Kidney glomerular epithelial cell (primary cell): ENCODE measurements at places on chromosomes 6 and 20.

GRCh38 chr6:168709390-168709789 lies 268.4 kb downstream of the SMOC2 start:
- no peak for DNase-seq

DNA sequence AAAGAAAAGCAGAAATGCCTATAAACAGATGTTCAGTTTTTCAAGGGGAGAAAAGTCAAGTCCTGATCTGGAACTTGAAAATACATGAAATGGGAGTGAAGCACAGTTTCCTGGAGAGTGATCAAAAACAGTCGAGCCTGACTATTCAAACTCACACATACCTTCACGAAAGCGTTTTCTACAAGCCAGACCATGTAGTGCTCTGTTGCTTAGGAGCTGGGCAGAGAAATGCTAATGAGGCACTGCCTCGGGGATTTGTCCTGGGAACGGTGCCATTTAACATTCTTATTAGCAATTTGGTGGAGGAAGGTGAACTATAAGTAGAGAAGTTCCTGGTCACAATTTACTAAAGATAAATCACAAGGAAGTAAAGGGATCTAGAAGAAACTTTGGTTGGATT lies 5.9 kb downstream of the NHSL1 start:
- DNase-seq, result peak; percentile 57

- no peak for DNase-seq
Observed at GRCh38 chr6:104633125-104633524, 226.6 kb downstream of the HACE1 start.

DNA sequence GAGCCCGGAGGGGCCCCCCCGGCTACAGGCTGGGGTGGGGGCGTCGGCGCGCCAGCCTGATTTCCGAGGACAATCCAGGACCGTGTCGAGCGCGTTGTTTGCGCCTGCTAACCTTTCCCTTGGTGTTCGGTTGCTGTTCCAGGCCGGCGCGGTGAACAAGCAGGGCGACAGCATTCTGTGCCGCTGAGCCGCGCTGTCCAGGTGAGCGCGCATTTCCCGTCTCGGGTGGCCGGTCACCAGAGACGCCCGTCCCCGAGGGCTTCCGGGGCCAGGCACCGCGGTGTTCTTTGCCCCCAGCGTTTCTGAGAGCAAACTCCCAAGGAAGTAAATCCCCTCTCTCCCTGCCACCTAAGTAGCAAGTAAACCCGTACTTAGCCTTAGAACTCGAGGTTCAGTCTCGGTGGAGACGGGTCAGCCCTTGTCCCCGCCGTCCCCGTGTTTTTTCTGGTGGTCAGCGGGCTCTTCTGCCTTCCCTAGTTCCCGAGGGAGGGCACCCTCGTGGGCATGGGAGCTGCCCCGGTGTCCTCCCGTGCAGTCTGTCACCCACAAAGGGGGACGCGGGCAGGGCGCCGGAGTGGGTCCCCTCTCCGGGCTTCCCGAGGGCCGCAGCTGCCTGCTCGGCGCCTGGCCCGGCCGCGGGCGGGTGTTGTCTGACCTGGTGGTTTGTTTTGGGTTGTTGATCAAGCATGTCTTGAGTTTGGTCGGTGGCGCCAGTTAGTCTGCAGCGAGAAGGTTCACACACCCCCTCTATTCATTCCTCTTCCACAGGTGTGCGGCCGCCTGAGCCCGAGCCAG lies 1.5 kb downstream of the ID4 start:
- peak; percentile 77 for DNase-seq

- DNase-seq, result no peak
Observed at GRCh38 chr20:59159493-59160376, 3.9 kb upstream of the ZNF831 start.

DNA sequence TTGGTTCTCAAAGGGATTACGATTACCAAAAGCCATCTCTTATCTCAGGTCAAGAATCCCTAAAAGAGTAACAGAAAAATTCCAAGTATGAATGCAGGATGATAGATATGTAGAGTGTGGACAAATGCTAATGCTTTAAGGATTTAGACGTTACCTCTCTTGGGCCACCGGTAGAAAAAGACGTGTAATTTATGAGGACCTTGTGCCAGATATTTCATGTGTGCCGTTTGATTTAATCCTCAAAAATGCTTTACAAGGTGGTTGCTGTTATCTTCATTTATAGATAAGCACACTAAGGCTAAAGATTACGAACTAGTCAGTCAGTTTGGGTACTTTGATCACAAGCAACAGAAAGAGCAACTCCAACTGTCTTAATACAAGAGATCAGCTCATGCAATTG lies 370.8 kb upstream of the JAG1 start:
- no peak for DNase-seq

DNA sequence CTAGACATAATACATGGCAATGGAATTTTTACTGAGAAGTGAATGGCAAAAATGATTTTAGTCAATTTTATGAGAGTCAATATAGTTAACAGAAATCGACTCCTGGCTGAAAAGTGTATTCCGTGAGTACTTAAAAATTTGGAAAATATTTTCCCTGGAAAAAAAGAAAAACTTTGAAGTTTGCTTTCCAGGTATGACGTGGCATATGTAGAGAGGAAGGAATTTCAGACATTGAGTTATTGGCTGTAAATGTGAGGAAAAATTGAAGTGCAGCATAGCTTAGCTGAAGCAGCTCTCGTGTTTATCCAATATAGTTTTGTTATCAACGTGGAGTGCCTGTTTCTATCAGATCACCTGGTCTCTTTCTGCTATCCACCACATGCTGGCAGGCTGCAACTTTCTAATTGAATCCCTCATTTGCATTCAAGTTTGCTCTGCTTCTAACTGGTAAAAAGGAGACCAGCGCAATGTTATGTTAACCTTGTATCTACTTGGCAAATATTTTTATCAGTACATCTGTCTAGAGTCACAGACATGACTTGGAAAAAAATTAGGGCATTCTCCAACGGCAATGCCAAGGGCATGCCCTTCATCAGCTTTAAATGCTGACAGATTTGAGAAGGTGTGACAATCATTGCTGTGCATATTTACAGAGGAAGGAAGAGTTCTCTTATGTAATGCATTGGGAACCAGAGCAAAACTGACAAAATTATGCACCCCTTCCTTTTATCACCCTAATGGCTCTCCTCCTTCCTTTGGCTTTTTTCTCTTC lies 1102.8 kb upstream of the FLRT3 start:
- DNase-seq, result no peak

DNA sequence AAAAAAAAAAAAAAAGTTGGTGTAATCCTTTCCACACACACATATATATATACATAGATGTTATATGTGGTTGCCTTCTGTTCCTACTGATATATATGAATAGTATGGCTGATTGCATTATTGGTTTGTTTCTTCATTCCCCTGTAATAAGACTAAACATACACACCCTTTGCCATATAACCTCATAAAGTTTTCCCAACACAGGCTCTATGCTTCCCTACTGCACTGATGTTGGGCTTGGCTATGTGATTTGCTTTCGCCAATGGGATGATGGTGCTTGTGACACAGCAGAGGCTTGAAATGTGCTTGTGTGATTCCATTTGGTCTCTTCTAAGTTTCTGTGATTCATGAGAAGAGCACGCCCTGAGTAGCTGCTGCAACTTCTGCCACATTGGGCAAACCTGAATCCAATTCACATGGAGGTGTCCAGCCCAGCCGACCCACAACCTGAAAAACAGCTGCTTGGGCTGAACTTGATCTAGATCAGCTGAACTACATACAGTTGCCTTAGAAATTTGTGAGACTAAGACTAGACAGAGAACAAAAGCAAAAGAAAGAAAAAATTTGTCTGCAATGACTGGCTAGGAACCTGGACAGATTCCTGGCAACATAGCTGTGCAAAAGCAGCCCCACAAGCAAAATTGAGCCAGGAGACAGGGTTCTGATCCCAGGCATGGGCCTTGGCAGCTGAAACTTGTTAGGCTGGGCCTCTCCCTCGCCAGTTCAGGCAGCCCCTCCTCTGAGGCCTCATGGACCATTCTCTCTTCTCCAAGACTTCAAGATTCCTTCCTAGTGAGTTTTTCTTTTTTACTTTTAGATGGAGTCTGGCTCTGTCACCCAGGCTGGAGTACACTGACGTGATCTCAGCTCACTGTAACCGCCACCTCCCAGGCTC lies 13.4 kb upstream of the TBC1D20 start:
- no peak for DNase-seq

DNA sequence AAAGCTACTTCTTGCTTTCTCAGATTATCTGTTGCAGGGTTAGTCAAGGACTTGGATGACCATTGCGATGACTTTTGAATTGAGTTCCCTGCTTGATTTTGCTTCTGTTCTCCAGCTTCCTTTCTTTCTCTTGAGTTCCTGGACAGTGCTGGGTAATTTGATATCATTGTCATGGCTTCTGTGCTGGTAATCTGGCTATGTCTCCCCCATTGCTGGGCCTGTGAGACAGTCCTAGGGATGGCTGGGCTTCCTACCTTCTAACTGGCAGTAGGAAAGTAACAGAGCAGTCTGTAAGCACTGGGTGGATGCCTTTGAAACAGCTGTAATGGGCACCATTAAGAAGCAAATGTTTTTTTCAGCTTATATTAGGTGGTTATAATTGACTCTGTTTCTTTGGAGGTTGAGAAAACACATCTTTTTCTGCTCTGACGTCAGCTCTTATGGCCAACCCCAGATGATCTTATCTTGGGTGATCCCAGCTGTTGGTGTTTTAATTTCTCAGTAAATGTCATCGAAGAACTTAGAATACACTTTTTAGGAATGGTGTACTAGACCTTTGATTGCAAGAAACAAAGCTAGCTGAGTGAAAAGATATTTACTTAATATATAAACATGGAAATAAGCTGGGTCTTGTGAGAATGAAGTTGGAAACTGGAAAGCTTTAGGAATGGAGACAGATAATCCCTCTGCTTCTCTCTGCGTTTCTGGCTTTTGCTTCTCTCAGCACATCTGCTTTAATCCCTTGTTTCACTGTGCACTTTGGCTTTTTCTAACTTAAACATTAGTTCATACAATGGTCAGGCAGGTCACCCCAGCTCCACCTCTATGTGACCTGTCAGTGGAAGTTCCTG lies 195.0 kb upstream of the MAN1A1 start:
- no peak for DNase-seq

- peak; percentile 53 for DNase-seq
Observed at GRCh38 chr20:58692579-58693225, at the start of gene NPEPL1. Gene NPEPL1, plus strand, starts transcription at chr20:58692800. Its CDS starts 101 bp downstream, at chr20:58692901.

- DNase-seq, result no peak
Observed at GRCh38 chr6:168016721-168017525, 19.5 kb downstream of the KIF25 start.

GRCh38 chr20:32474717-32474966 lies 110.5 kb downstream of the NOL4L start:
- DNase-seq, result no peak

GRCh38 chr6:1789092-1789491 lies 179.4 kb downstream of the FOXC1 start:
- DNase-seq, result peak; percentile 10

GRCh38 chr6:4563156-4563555 lies 213.0 kb upstream of the CDYL start:
- no peak for DNase-seq

DNA sequence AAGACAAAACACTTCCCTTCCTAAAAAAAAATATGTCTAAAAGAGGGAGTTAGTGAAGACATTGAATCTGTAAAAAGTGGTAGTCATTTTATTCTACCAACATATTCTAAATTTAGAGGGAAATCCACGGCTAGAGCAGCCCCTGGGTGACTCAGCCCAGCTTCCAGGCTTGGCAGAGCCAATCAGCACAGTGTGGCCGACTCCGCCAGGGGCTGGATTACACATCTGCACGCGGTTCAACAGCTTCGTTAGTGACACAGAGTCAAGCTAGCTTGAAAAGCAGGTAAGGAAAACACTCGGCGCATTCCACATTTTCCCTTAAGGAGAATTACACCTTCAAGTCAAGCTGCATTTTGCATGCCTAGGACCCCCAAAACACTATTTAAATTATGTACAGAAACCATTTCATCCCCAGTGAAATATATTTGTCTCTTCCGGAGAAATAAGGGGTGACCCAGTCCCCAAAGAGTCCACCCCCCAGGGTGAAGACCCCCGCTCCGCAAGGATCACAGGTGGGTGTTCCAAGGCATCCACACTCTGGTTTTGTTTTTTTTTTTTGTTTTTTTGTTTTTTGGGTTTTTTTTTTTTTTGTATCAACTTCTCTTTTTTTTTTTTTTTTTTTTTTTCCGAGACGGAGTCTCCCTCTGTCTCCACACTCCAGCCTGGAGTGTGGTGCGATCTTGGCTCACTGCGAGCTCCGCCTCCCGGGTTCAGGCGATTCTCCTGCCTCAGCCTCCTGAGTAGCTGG lies 58.4 kb upstream of the ARID1B start:
- DNase-seq, result peak; percentile 23

GRCh38 chr20:50746138-50746940 lies 15.0 kb downstream of the PARD6B start:
- DNase-seq, result peak; percentile 41

DNA sequence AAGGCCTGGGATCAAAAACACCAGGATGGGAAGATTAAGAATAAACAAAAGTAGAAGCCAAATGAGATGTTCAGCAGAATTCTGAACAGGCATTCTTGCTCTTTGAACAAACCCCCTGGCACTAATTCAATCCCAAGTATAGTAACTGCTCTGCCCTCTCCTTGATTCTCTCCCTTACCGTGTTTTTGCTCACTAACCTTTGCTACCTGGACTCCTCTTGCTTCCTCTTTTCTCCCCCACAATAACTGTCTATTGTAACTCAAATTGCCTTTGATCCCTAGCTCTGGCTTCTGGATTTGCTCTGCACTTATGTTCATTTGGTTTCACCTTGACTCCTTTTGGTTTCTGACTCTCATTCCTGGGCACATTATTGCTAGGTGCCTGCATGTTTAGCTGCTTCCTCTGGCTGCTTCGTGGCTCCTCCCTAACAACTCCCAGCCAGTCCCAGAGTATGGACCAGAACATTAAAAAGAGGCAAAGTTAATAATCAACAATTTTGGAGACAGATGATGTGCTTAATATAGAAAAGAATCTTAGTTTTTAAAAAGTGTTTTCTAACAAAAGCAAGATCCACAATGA lies 65.4 kb upstream of the PHIP start:
- DNase-seq, result no peak

- DNase-seq, result no peak
Observed at GRCh38 chr20:16313917-16314316, 259.3 kb downstream of the KIF16B start.

DNA sequence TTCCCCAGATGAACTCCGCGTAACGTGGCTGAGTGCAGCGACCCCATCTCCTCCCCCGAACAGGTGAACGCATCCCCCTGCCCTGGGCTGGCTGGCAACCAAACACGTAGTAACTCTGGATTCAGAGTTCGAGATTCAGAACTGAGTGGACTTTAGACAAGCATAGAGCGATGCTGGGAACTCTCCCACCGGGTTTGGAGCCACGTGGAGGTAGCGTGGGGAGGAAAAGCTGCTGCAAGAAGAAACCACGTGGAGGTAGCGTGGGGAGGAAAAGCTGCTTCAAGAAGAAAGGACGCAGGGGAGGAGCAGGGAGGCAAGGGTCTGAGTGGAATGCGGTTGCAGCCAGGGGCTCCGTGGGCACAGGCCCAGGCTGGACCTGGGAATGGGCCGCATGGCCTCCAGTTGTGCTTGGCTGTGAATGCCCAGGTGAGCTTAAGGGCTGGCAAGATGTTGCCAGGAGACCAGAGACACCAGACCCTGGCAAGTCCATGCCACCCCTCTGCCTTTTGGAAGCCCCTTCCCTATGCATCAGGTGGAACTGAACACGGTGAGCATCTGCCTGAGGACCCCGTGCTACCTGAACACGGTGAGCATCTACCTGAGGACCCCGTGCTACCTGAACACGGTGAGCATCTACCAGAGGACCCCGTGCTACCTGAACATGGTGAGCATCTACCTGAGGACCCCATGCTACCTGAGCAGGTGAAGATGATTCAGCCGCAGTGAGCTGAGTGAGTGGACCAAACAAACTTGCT lies 118.0 kb upstream of the FRMD1 start:
- no peak for DNase-seq

GRCh38 chr20:43855803-43856202 lies 58.8 kb upstream of the TOX2 start:
- no peak for DNase-seq
